ENCODE measurements at places on chromosomes 4 and X.

DNA sequence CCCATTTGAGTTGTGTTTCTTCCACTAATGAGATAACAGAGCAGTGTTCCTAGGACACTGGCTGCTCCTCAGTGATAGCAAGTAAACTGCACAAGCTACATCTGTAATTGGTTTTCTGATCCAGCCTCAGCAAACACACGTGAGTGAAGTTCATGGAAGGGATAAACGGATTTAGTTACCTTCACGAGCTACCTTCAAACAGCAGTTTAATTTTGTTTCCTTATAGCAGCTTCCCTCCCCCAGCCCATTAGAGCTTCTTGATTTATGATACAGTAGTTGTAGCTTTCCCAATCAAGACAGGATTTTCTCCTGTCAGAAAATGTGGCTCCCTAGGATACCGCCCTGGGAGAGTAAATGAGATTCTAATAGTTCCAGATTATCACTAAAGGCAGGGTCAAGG, 634.2 kb upstream of the FAT1 start:
- no peak for DNase-seq

- DNase-seq = no peak
These were observed 363.2 kb downstream of the IL15 start for GRCh38 chr4:141999446-142000143.

DNA sequence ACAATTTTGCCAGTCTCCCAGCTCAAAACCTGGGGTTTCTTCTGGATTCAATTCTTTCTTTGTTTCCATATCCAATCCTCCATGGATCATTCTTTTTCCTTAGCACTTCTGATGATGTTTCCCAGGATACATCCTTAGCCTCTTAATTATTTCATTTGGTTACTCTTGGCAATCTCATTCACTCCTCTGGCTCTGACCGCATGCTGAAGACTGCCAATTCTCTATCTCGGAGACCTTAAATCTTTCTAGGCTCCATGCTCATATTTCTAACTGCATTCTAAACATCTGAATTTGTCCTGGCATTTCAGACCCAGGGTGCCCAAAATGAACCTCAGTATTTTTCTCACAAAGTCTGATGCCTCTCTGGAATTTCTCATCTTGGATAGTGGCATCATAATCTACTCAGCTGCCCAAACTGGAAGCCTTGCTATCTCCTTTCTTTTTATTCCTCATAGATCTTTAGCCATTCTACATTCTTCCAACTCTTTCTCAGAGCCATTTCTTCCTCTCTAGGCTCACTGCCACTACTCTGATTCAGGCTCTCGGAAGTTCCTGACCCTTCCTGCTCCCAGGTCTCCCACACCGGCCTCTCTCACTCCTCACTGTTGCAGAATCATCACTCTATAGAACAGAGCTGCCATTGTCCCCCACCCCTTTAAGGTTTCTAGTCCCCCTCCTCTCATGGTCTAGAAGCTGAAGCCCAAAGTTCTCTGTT, 290.2 kb downstream of the CAMK2D start:
- DNase-seq = no peak

DNA sequence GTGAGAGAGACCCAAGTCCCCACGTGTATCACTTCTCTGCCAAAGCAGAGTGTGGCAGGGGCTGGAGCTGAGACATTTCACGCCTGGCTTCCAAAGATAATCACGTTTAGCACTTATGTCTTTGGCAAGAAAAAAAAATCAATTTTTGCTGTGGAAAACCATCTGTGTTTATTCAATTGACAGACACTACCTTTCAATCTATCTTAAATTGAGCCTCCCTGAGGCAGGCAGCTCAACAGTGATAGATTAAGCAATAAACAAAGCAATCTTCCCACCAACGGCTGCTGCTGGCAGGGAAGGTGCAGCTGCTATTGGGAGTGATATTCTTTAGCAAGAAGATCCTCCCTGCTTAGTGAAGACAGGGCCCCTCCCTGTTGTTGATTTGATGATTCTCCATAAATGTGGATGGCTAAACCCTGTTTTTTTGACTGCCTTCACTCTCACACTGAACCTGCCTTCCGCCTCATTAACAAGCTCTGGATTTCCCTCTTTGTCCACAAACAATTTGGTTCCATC, 11.6 kb upstream of the MAGEB17 start:
- DNase-seq = no peak

DNA sequence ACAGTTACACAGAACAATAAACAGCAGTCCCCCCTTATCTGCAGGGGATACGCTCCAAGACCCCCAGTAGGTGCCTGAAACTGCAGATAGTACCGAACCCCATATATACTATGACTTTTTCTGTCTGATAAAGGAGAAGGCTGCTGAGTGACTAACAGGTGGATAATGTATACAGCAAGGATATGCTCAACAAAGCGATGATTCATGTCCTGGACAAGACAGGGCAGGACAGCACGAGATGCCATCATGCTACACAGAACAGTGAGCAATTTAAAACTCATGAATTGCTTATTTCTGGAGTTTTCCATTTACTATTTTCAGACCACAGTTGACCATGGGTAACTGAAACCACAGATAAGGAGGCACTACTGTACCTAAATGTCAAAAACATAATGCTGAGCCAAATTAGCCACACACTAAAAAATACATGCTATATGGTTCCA, 76.1 kb downstream of the MANBA start:
- no peak for DNase-seq

DNA sequence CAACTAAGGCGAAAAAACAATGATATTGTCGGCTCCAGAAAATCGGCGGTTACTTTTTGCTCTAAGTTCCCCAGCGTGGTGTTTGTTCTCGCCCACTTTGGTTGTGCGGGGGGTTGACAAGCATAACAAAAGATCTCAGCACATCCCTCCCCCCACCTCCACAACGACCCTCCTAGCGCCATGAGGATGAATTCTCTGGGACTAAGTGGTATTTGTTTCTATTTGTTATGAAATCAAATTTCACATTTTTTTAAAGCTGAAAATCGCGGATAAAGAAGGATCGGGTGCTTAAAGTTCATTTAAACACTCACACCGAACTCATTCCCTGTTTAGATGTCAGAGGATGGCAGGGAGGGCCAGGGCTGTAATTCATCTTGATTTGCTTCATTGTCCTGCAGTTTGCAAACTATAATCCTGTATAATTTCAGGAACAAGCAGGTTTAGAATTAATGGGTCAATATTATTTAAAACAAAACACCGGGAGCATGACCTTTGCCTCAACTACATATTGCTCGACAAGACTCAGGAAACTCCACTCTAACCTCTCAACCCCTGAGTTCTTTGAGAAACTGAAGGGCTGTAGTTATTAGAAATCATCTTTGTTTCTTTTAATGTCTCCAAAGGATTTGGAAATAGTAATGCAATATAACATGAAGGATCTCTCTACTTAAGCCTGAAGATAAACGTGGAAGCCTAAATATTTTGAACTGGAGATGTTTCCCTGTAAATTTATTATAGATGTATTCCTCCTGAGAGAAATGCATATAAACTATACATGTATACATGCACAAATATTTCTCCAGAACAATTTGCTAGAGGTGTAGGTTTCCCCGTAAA, 6.4 kb downstream of the PITX2 start:
- no peak for DNase-seq

DNA sequence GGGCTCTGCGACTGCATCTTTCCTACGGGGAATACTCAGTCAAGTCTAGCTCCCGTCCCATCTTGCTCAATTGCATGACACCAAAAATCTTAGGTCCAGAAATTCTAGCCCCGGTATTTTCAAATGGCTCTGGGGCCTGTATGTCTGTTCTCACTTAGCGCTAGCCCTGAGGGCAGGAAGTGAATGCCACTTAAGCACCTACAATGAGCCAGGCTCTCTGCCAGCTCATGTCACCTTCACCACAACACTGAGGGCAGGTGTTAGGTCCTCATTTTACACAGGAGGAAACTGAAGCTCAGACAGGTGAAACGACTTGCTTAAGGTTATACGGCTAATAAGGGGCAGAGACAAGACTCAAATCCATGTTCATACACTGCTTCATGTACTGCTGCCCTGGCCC, 282.8 kb downstream of the PPP1R2C start:
- no peak for DNase-seq

- DNase-seq = no peak
These were observed 24.5 kb upstream of the RNF212 start for GRCh38 chr4:1137850-1138249.

GRCh38 chr4:78320349-78320935, 231.1 kb upstream of the ANXA3 start:
- no peak for DNase-seq

GRCh38 chr4:76276813-76277212, 25.3 kb downstream of the FAM47E start:
- DNase-seq = no peak

- no peak for DNase-seq
These were observed 286.6 kb downstream of the PPP1R2C start for GRCh38 chrX:42491137-42491907.

DNA sequence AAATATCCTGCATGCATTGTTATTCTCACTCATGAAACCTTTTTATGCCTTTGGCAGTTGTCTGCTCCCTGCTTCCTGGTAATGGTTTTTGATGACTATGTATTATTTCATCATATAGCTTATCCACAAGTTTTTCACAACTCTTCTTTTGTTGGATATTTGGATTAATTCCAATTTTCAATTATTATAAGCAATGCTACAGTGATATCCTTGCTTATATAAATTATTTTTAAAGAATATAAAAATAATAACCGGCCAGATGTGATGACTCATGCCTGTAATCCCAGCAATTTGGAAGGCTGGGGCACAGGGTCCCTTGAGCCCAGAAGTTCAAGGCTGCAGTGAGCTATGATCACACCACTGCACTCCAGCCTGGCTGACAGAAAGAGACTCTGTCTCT, 47.0 kb downstream of the ASIC5 start:
- DNase-seq = no peak

DNA sequence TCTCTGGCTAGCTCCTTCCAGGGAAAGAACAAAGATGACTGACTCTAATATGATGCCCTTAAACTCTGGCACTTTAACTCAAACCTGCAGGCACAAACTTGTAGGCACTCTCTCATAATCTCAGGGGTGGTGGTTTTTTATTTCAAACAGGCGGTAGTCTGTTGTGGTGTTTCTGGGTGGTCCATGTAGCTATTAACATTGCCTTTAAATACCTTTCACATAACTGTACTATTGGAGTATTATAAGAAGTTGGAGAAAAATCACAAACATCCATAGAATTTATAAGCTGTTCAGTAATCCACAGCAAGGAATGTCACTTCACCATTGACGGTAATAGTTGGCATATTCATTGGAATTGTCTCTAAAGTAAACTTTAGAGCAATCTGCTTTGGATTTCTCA, 204.2 kb upstream of the PDE5A start:
- DNase-seq = no peak

- no peak for DNase-seq
These were observed 390.7 kb upstream of the GALNT7 start for GRCh38 chr4:172777729-172778431.

DNA sequence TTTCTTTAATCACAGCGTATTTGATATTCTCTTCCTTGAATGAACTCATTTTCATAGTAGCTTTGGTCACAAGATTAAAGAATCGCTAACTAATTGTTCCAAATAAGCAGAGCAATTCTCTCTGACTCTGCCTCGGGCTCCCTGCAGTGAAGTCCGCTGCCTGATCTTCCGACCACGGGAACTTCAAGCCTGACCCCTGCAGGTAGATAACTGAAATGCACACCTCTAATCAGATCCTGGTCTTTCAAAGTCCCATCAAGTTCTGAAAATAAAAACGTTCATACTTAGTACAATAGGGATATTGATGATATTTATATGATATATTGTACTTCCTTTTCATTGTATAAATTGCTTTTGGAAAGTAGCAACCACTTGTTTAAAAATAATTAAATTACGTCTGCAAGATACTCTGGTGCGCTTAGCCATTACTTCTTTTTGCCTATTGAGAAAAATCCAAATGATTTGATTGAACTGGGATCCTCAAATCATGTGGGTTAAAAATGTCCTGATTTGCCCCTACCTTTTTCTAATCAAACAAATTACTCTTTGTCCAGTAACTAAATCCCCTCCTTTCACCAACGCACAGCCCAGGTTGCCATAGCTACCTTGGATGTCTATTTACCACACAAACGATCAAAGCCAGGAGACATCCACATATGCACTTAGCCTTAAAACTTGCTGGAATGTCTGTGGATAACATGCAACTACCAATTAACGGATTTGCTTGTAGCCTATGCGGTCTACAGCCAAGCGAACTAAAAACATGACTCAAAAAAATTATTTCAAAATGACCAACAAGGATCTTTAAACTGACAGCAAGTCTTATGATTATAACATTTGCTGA, 4.2 kb downstream of the MID1 start:
- no peak for DNase-seq

GRCh38 chr4:102230194-102230593, 115.1 kb downstream of the SLC39A8 start:
- DNase-seq = no peak

DNA sequence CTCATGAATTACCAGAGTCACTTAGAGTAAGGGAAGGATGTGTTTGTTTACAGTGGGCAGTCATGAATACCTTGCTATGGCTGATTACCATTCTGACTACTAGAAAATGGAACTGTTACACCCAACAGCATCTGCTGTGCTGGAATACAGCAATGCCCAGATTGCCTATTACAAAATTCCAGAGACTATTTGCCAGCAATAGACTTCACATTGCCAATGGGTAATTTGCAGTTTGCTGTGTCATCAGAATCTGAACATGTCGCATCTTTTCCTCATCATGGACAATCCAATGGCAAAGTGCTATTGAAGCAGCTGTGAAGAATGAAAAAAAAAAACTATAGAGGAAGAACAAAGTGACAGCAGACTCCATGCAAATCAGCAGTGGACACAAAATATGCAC, 356.6 kb downstream of the CXXC4 start:
- no peak for DNase-seq

GRCh38 chr4:1002631-1003251, 8.7 kb upstream of the FGFRL1 start:
- DNase-seq = no peak

- DNase-seq = no peak
These were observed 15.6 kb upstream of the FAM47E start for GRCh38 chr4:76235915-76236314.

DNA sequence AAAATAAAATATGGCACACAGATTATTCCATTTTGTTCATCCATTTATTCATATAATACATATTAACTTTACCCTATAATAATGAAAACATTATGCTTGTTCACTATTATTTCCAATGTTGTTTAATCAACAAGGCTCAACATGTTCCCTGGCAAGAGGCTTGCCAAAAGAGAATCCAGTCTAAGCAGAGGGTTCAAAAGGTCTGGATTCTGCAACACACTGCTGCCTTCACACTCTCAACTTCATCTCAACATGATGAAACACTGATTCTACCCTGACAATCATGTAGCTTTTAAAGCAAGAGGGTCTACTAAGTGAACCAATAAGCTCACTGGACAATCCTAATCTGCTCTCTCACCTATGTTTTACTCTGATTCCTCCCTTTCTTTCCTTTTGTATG, 101.1 kb downstream of the MID1 start:
- DNase-seq = no peak

- DNase-seq = no peak
These were observed 1496.7 kb downstream of the TECRL start for GRCh38 chr4:62912531-62912930.
